ENCODE measurements at places on chromosomes 12 and 14.

- no peak for DNase-seq
Observed at GRCh38 chr12:5900076-5900475, 45.0 kb downstream of the ANO2 start.

DNA sequence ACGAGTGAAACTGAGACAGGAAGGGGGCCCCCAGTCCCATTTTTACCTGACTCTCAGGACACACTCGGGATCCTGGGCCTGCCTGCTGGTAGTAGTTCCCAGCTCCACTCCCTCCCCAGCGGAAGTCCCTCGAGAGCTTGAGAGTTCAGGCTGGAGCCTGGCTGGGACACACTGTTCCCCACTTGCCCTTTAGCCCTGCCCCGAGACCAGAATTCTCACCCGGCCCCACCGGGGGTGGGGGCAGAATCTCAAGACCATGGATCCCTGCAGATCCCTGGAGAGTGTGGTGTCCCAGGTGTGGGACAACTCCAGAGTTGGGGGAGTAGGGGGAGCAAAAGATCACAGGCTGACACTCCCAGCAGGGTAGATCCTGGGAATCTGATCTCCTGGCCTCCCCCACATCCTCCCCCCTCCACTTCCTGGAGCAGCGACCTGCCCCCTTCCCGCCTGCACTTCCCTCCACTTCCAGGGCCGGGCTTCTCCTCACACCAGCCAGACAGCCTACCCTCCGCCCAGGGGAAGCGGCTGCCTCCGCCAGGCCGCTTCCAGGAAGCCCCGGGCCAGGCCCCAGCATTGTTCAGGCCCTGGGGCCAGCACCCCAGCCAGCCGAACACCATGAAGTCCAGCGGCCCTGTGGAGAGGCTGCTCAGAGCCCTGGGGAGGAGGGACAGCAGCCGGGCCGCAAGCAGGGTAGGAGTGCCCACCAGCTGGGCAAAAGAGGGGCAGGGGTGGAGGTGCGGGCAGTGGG, at the start of gene TNS2:
TNS2 (plus strand) TSS at position 495 of the 748 bp plus-strand sequence; CDS start at position 616, 121 bp downstream.
- DNase-seq: no peak

- no peak for DNase-seq
Observed at GRCh38 chr12:83841620-83842019, 1071.0 kb downstream of the SLC6A15 start.

DNA sequence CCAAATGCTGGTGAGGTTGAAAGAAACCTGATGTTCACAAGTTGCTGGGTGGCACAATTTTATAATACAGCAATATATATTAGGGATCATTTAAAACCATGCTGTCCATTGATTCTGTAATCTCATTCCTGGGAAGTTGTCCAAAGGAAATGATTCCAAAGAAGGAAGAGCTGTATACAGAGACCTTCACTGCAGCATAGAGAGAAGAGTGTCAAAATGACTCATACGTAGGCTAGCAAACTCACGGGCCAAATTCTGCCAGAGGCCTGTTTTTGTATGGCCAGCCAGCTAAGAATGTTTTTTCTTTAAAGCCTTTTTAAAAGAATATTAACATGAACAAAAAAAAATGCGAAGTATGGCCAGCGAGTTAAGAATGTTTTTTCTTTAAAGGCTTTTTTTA, 69.2 kb upstream of the MED13L start:
- DNase-seq: no peak

DNA sequence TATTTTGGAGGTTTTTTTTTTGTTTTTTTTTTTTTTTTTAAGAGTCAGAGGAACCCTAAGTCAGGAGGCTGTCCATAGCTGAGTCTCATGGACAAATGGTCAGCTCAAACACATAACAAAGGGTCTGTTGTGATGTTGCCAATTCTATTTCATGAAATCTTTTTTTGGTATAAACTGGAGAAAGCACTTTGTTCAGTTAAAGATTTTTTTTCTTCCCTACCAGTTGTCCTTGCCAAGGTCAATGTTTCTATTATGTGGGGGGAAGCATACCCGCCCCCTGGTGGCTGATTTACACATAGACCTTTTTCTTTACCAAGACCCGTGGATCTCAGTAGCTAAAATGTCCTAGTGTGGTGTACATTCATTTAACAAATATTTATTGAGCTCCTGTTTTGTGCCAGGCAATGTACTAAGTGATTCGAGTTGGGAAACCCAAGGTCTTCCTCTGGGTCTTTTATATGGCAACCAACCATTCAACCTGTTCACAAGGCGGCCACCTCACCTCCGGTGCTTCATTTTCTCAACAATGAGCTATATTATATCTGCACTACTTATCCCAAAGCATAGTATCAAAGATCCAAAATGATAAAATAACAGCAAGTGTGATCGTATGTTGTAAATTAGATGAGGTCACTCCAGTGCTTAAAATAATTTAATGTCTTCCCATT, 214.5 kb downstream of the PAH start:
- DNase-seq: no peak

DNA sequence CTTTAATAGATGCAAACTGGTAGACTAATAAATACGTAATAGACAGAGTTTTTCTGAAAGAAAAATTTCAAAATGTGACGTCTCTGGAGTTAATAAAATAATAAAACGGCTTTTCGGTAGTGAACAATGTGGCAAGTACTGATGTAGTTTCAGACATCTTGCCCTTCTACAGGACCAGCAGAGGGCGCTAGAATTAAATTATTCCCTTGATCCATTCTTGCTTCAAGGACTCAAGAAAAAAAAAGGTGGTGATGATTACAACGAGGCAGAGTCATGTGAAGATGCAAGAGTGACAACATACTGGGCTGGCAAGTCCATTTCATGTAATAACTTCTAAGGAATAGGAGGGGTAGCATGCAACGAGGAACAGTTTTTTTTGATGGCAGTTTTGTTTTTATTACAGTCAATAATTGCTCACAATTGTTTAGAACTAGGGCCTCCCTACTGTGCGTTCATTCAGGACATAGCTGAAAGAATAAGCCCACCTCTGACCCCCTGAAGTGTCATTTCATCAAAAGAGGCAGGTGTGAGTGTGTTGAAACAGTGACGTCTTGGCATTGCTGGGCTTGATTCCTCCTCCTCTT, 101.0 kb upstream of the GZMB start:
- no peak for DNase-seq
